Immature natural killer cell (primary cell): ENCODE measurements at places on chromosomes 12 and 14. TPM values are rescaled to one million over a fixed set of nuclear protein-coding genes. Genes with fewer than 3 reads are reported as not detected.

DNA sequence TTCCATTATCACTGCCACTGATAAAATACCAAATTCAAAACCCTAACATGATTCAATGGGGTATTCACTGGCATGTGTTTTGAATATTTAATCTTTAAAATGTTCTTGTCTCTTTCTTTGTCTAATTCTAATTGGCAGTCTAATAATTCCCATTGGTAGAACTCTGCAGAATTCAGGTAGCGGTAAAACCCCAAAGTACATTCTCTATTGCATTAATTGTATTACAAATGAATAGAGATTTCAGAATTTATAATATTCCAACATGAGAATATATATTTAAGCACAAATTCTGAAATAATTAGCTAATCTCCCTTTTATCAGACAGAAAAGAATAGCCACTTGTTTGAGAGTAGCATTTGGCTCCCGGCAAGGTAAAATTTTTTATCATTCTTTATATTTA is at the start of gene OR4N5:
Gene OR4N5 (plus strand): TSS at position 301 of the 400 bp plus-strand sequence. CDS start 4,916 bp downstream, outside the sequence.
- DNase-seq, result no peak

GRCh38 chr12:4881266-4882064 is 28.2 kb upstream of the KCNA1 start:
- DNase-seq, result no peak

GRCh38 chr12:56484566-56484965 is 3.4 kb downstream of the GLS2 start:
- DNase-seq, result no peak

The ADGRD1 gene
- not detected for polyA plus RNA-seq

- DNase-seq, result no peak
Observed at GRCh38 chr12:124363353-124363965, 68.6 kb downstream of the RFLNA start.

GRCh38 chr12:92729773-92730305 is 27.1 kb downstream of the PLEKHG7 start:
- DNase-seq, result no peak

GRCh38 chr12:3207858-3208257 is 130.7 kb downstream of the TSPAN9 start:
- DNase-seq, result no peak

- DNase-seq, result no peak
Observed at GRCh38 chr12:2970744-2971143, 11.5 kb downstream of the TEAD4 start.

GRCh38 chr12:113955109-113955970 is 10.8 kb downstream of the RBM19 start:
- DNase-seq, result no peak

DNA sequence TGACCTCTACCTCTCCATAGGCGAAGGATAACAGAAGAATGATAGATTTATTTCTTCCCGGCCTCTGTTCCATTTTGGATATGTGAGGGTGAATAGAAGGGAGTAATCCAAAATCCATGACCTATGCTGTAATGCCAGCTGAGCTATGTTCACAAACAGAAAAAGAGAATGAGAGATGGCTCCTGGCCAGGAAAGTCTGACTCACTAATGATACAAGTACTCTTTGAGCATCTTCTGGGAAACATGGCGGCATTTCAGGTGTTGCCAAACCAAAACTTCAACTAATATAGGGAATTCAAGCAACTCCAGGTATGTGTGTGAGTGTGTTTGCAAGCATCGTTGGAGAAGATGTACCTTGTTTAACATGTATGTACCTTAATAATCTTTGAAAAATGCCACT is 55.1 kb downstream of the MED13L start:
- DNase-seq, result no peak

DNA sequence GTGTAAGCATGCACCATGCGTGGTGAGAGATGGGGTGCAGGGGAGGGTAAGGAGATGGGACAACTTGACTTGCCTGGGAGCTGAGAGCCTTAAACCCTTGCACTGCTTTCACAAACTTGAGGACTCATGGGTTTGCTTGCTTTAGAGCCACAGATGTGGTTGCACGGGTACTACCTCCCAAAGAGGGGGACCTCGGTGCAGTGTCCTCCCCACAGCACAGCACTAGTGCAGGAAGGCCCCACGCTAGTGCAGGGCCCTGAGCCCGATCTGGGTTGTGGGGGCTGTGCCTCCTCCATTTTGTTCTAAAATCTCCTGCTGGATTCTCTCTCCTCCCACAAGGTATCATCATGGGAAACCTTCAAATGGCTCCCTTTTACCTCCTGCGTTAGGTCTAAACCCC is 11.2 kb downstream of the KRT72 start:
- no peak for DNase-seq

GRCh38 chr12:50621399-50622300 is 116.9 kb downstream of the DIP2B start:
- DNase-seq, result no peak

DNA sequence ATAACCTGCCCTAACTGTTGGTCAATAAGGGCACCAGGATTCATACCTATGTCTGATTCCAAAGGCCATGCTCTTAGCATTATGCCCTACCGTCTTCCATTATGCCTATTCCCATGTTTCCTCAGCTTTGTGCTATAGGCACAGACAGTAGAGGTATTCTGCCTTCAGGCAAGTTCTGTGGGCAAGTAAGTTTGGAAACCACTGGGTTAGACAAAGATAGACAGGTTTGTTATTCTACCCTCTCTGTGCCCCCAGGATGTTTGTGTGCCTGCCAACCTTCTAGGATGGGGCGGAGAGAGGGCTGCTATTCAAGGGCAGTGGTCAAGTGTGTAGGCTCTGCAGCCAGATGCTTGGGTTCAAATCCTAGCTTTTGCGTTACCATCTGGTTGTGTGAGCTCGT is 4.6 kb downstream of the RAPGEF3 start:
- no peak for DNase-seq

The LHX5 gene
- polyA plus RNA-seq, result not detected

The ARHGEF40 gene
- 0.35 TPM for polyA plus RNA-seq

- no peak for DNase-seq
Observed at GRCh38 chr12:11651785-11652184, 2.3 kb downstream of the ETV6 start.
